ENCODE measurements at places on chromosomes 5 and 9.

- DNase-seq, result no peak
These were observed 1.7 kb downstream of the DCANP1 start for GRCh38 chr5:135445306-135445985.

DNA sequence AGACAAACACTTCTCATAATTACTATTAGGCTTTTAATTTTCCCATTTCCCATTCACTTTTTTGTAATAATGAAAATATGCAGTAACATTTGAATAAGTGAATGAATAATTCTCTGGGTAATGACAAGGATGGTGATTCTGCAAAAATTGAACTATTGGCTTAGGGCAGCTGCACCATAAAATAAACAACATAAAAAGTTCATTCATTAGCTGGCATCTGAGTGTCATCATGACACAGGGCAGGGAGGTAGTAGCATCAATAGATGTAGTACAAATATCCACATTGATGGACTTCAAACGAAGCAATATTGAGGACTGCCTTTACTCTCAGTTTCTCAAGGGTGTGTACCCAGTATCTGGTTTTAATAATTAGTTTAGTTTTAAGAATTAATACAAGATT is 4.9 kb downstream of the MEGF10 start:
- DNase-seq, result no peak

- no peak for DNase-seq
These were observed 532.7 kb upstream of the ST8SIA4 start for GRCh38 chr5:101435768-101436167.

GRCh38 chr5:151214614-151215545 is 9.0 kb downstream of the CCDC69 start:
- no peak for DNase-seq

DNA sequence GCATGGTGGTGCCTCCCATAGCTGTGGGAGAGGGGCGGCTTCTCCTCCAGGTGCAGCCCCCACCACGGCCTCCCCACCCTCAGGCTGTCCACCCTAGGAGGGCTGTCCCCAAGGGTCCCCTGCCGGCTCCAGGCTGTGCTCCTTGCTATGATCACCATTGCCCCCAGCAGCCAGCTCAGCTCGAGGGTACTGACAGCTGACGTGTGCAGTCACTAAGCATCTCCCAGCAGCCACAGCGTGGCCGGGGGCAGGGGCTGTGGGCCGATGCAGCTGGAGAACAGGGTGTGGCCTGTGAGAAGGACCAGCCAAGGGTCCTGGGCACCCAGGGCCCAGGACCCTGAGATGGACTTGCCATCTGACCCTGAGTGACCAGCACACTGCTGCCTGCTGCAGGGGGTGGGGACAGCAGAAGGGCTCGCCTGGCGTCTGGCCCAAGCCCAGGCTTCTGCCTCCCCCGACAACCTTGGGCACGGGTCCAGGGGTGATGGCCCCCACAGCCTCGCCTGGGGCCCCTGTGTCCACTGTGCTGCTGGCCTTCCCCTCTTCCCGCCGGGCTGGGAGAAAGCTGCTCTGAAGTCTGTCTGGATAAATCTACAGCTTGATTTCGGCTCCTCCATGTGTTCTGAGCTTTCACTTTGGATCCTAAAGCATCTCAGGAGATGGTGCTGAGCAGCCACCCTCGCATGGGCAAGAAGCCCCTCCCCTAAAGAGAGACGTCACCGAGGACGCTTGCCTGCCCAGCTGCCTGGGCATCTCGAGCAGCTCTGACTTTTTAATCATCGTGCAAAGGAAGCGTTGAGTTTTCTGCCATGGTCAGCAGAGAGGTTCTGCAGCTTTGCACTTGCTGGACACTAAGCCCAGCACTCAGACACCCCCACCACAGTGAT is 5.5 kb downstream of the KCNT1 start:
- no peak for DNase-seq

DNA sequence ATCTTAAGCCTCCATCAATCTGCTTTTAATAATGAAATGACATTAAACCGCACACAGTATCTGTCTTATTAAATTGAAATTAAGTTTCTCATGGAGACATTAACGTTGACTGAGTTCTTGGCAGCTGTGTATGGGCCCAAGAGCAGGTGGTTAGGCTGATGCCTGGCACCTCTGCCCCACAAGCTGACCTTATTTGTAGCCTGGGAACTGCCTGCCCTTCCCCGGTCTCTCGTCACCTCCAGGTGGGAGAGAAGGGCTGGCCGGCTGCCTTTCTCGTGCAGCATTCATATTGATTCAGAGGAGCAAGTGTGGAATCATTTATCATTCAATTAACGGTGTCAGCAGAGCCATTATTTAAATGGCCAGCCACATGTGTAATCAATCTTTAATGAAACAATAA is 53.0 kb upstream of the FCN1 start:
- no peak for DNase-seq

GRCh38 chr5:30734118-30734517 is 459.4 kb upstream of the CDH6 start:
- no peak for DNase-seq

DNA sequence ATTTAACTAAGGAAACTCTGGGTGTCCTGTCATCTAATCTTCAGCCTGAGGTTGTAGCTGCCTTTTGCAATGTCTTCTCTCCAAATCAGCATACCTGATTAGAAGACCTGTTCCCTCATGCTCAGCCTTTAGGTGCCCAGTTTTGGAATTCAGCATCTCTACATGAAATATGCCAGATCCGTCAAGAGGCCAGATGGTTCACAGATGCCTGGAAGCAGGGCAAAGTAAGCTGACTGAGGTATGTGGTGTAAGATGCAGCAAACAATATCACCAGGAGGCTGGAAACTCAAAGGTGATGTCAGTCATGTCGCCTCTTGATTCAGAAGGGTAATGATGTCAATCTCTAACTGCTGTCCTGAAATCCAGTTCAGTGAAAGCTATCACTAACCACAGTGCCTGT is 324.4 kb downstream of the PRELID2 start:
- no peak for DNase-seq

- DNase-seq, result no peak
These were observed 19.8 kb downstream of the ABL1 start for GRCh38 chr9:130854835-130855234.

DNA sequence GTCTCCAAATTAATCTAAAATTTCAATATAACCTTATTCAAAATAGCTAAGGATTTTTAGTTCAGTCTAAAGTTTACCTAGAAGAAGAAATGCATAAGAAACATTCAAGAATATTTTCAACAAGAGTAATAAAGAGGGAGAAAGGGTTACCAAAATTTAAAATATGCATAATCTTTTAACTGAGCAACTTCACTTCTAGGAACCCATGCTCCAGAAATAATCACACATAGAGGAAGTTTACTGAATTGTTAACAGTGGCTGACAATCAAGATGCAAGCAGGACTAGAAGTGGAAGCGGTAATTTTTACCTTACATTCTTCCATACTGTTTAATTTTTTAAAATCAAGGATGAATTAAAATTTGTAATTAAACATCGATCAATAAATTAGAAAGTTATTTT is 1.9 kb downstream of the PJA2 start:
- no peak for DNase-seq

DNA sequence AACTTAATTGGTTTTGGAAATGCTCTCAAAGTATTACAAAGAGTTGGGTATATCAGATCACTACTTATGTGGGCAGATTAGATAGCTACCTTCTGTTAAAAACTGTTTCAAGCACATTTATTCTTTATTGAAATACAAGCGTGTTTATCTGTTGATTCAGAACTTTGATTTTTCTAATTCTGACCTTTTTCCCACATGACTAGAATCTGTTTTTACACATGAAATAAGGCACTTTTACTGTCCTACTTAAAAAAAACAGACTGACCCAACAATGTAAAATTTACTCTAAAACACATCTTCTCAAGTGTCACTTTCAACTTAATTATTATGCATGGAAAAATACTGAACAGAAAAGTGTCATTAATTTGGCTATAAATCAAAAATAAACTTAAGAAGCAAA is 4.8 kb downstream of the NR6A1 start:
- DNase-seq, result no peak

DNA sequence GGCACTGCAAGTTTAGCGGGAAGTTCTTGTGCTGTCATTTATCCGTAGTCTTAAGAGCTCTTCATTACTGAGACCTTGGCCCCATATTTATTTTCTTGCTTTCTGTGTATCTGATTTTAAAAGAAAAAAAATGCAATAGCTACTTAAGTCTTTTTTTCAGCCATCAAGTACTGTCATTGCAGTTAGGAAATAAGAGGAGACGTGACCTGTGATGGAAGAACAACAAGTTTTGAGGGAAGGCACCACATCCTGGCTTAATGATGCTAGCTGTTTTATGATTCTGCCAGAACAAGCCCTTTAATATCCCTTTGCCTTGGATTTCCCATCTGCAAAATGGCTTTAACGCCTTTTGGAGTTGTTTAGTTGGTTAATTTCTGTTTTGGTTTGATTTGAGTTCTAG is 3.8 kb downstream of the RGMB start:
- DNase-seq, result no peak

GRCh38 chr5:163565931-163566608 is 60.7 kb downstream of the MAT2B start:
- no peak for DNase-seq

GRCh38 chr9:133563291-133563796 is 28.8 kb downstream of the ADAMTSL2 start:
- no peak for DNase-seq

- DNase-seq, result no peak
These were observed 4.6 kb upstream of the SERINC5 start for GRCh38 chr5:80260461-80260860.

DNA sequence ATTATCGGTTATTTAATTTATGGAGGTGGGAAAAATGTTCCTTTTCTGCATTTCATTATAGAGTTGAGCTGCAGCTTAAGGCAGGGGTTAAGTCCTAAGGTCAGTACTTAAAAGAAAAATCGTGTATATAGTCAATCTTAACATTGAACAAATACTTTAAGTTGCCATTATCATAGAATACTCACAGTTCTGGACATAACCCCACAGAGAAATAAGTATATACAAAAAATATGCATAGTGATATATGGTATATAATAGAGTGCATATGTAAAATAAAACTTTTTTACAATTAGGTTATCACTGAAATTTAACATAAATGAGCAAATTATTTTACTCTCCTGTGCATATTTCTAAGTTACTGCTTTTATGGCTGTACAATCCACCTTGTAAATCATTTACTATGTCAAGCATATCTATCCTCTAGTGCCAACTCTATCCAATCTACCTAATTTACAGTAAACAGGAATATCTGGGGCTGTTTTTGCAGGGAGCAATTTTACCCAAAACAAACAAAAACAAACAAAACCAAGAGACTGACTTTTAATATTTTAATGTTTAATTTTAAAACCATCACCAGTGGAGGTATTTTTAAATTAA is 28.8 kb downstream of the TTC39B start:
- DNase-seq, result no peak

- DNase-seq, result no peak
These were observed 187.6 kb upstream of the GRAMD2B start for GRCh38 chr5:126235628-126236027.

- no peak for DNase-seq
These were observed 1.8 kb downstream of the RNF130 start for GRCh38 chr5:180069589-180070247.

DNA sequence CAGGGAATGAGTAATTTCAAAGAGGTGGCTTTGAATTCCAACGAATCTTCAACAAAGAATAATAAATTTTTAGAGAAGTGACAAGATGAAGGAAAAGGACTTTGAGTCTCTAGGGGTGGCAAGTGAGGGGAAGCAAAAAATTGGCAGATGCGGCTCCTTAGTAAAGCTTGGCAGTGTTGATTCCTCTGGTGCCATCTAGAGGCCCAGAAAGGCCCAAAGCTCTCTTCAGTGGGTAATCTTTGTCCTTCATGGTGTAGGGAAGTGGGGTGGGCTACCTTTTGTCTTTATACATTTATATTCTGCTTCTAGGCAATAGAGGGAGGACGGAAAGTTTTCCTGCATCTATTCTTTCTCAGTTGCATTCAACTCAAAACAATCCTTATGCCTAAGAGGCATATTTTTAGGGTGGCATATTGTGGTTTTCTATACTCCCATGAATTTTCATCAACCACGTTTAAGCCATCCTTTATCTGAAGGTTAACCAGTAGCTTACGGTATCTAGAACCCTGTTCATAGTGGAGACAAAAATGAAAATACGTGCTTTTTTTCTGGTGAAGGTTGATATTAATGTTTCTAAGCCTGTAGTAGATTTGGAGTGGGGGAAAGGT is 17.5 kb upstream of the ROPN1L start:
- no peak for DNase-seq

DNA sequence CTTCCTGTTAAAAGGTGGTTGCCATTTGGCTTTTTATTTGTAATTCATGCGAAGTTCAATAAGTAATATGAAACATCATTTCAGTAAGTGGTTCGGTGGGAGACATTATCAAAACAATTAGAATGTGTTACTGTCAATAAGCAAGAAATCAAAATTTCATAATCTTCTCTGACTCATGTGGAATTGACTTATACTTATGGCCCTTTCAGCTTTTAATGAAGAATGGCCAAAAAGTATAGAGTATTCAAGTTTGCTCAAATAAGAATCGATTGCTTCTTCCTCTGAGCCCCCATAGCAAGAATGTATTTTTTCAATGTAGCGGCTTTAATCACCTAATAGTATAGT is 174.5 kb downstream of the AOPEP start:
- DNase-seq, result no peak

GRCh38 chr9:21747175-21747574 is 55.3 kb upstream of the MTAP start:
- DNase-seq, result no peak

- no peak for DNase-seq
These were observed 144.6 kb downstream of the DOCK2 start for GRCh38 chr5:169781420-169782345.

GRCh38 chr5:155024015-155024414 is 10.5 kb downstream of the KIF4B start:
- no peak for DNase-seq

DNA sequence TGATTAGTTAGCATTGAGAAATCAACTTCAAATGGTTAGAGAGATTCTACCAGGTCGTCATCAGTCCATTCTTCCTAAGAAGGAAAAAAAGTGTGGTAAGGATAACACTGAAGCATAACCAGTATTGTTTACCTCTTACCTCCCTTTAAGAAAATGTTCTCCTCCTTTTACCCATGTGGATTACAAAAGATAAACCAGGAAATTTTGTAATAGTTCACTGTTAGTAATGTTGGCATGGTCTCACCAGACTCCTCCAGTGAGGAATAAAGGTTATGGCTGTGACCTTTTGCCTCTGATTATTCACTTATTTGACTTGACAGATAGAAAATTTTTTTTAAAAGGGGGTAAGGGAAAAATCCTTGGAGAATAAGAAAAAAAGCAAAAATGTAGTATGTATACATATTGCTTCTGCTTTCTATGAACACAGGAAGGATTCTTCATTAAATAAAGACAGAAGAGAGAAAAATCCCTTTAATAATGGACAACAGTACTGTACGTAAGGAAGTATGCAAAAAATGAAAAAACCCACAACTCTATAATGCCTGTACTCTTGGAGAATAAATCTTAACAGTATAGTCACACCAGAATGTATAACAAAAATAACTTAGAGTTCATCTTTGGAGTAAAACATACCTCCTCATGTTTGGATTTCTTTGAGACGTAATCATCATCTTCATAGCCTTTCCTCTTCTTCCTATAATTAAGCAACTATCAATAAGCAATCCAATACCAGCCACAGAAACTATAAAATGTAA is 18.1 kb downstream of the CCNH start:
- DNase-seq, result no peak

All from activated naive CD4-positive, alpha-beta T cell (primary cell).